PC-9 (cell line): ENCODE measurements at places on chromosomes 3 and 15. TPM values are rescaled to one million over a fixed set of nuclear protein-coding genes. Genes with fewer than 3 reads are reported as not detected.
A peak's percentile ranks its signal among the peaks of the same experiment; 100 is the strongest.

DNA sequence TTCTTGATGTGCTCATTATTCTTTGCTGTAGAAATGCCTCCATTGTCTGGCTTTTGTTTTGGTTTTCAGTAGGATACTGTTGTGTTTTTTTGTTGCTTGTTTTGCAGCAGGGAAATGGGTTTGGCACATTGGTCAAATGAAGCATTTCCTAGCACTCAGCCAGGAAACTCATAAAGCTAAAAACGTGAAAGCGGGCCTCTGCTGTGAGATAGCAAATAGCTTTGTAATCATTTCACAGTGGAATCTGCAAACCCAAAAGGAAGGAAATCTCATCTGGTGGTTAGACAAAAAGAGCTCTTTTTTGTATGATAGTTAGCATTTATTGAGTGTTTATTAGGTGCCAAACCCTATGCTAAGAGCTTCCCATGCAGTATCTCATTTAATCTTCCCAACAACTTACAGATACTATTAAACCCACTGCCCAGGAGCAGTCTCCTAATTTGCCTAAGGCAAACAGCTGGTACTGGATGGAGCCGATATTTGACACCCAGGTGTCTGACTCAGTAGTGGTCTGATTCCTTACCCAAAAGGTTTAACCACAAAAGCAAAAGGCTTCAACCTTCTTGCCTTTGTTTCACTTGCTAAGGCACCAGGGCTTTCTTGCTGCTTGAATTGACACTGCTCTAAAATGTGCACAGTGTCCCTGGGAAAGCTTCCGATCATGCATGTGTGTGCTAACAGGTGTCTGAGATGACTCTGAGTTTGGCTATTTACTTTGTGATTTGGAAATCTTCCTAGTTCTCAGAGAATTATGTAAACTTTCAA lies 527.9 kb upstream of the MDFIC2 start:
- no peaks in the 10 kb centered on the region for H3K4me1 ChIP-seq
- no peak overlapping the region for H3K4me3 ChIP-seq
- DNase-seq = no peak
- H3K27me3 ChIP-seq = peaks cover 2% of the 10 kb centered on the region; the same call in 1 of the 2 replicates
- H3K27ac ChIP-seq = no peak overlapping the region

GRCh38 chr3:66485291-66485968 lies 15.4 kb downstream of the LRIG1 start:
- H3K27ac ChIP-seq = no peak overlapping the region
- no peaks in the 10 kb centered on the region for H3K36me3 ChIP-seq
- no peak overlapping the region for H3K4me3 ChIP-seq
- no peaks in the 10 kb centered on the region for H3K27me3 ChIP-seq

DNA sequence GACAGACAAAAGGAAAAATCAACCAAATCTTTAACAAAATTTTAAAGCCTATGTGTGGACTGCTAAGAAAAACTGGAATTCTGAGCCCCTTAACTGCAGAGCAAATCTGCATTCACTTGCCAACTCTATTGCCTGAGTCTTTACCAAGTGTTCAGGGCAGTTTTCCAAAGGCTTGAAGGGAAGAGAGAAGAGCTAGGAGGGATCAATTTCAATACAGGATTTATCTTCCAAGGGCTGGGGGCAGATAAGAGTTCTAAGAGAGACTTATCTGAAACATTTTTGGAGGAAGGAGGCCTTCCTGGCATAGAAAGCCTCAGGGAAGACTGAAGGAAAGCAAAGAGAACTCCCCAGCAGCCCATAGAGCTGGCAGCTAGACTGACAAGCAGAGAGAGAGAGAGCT lies 31.4 kb upstream of the LSAMP start:
- no peaks in the 10 kb centered on the region for H3K36me3 ChIP-seq
- DNase-seq = no peak
- H3K27me3 ChIP-seq = no peaks in the 10 kb centered on the region
- H3K4me1 ChIP-seq = no peaks in the 10 kb centered on the region
- no peak overlapping the region for H3K27ac ChIP-seq
- H3K4me3 ChIP-seq = no peak overlapping the region

GRCh38 chr3:162400697-162401096 lies 904.1 kb downstream of the OTOL1 start:
- no peaks in the 10 kb centered on the region for H3K4me1 ChIP-seq
- no peaks in the 10 kb centered on the region for H3K36me3 ChIP-seq

DNA sequence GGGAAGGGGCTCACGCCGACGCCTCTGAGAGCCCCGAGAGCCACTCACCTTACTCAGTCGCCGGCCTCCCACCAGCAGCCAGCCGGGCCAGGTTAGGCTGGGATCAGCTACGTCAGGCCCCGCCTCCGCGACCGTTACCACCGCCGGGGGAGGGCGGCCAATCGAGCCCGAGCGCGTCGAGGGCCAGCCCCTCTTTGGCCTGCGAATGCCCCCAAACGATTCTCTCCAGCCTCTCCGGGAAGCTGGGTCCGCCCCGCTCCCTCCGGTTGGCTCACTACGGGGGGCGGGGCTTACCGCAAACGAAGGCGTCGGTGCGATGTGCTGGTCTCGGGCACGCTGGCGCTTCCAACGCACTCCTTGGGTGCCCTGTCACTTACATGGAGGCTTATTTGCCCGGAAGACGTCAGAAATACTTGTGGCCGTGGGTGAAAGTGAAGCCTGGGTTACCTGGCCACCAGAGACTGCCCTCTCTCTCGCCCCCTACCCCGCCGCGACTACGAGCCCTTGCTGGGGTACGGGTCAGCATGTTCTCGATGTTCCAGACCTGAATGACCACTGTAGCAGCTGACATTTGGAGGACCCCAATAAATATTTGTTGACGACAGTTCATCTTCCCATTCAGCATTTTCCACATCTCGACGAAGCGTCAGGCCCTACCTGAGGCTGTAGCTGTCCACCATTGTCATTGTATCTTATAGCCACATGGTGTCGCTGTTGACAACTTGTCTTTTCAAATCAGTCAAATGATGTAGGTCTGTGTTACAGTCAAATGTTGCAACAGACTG lies at the start of gene CEP70:
Gene CEP70, minus strand, starts transcription at position 111 of the 785 bp plus-strand sequence. CDS start 21,333 bp downstream, outside the sequence.
- H3K36me3 ChIP-seq = no peaks in the 10 kb centered on the region
- peak within 1 kb of the TSS; percentile 80 for H3K4me3 ChIP-seq
- peaks cover 14% of the 10 kb centered on the region for H3K4me1 ChIP-seq
- peak within 1 kb of the TSS; percentile 84 for H3K27ac ChIP-seq
- DNase-seq = peak; percentile 89

- no peaks in the 10 kb centered on the region for H3K36me3 ChIP-seq
- H3K27ac ChIP-seq = no peak overlapping the region
- no peak overlapping the region for H3K4me3 ChIP-seq
- no peak for DNase-seq
- H3K27me3 ChIP-seq = no peaks in the 10 kb centered on the region
Observed at GRCh38 chr3:31014317-31015040, 120.0 kb upstream of the GADL1 start.

DNA sequence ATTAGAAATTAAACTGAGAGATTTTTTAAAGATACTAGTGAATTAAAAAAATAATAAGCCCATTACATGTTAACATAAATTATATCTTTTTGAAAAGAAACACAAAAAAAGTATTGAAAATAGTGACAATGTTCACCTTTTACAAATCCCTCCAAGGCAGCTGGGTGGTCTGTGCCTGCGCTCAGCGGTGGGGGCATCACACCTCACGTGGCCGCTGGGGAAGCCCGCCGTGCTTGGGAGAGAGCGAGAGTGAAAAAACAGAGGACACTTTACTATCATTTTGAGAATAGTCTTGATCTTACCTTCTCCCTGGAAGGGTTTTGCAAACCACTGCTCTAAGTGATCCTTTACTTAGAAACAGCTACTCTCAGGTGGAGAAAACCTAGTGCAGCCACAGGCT lies 76.9 kb downstream of the CRTC3 start:
- no peak overlapping the region for H3K4me3 ChIP-seq
- DNase-seq = no peak
- H3K27me3 ChIP-seq = no peaks in the 10 kb centered on the region
- peaks cover 4% of the 10 kb centered on the region; the same call in 1 of the 2 replicates for H3K36me3 ChIP-seq

DNA sequence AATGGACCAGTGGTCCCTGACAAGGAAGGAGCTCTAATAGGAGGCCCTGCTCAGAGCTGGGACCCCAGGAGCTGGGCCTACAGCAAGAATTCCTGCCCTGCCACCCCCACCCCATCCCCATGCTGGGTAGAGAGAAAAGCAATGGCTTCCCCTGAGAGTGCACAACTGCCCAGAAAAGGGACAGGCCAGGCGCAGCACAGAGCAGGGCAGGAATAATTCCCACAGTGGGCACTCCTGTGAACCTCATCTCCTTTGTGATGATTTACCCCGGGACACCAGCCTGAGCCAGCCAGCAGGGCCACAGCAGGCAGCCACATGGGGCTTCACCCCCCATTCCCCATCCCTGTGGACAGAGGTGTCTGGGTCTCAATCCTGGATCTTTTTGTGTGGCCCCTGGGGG lies 104.0 kb upstream of the IQSEC1 start:
- no peaks in the 10 kb centered on the region for H3K4me1 ChIP-seq
- H3K27ac ChIP-seq = no peak overlapping the region
- no peaks in the 10 kb centered on the region for H3K27me3 ChIP-seq
- no peaks in the 10 kb centered on the region for H3K36me3 ChIP-seq
- DNase-seq = no peak

DNA sequence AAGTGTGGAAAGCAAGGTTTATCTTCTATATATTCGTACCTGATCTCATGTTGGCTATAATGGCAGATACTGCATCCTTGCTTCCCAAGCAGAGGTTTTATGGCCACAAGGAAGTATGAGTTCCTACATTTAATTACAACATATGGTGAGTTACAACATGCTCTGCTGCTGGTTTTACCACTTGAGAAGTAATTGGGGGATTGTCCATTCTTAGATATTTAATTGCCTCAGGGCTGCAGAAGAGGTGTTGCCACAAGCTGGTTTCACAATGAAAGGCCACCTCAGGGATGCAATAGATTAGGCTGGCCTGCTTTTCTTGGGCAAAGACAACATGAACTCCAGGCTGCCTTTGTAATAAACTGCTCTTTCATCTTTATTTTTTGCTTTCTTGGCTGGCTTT lies 48.6 kb downstream of the RAP2B start:
- peak overlapping the region; percentile 84 for H3K27ac ChIP-seq
- H3K4me1 ChIP-seq = peaks cover 34% of the 10 kb centered on the region
- peak; percentile 32 for DNase-seq

- no peak overlapping the region for H3K27ac ChIP-seq
- no peak overlapping the region for H3K4me3 ChIP-seq
- H3K36me3 ChIP-seq = no peaks in the 10 kb centered on the region
- H3K4me1 ChIP-seq = peaks cover 38% of the 10 kb centered on the region
- no peak for DNase-seq
Observed at GRCh38 chr3:150146991-150147761, 176.5 kb upstream of the PFN2 start.

DNA sequence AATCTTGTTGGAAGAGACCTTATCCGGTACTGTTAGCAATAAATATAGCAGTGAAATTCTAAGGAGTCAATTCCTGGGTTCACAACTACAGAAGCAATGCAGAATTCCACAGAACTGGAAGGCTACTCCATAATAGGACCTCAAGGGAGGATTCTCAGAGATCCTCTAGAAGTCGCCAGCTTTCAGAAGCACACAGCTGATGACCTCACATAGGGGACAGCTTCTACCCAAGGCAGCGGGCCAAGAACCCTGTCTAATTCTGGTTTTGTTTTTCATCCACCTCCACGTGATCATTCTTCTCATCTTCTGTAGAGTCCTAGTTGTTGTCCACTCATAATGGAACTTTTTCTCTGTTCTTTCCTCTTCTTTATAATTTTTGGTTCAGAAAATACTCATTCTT lies 99.4 kb downstream of the ERC2 start:
- peaks cover 25% of the 10 kb centered on the region for H3K27me3 ChIP-seq
- H3K4me3 ChIP-seq = no peak overlapping the region
- no peaks in the 10 kb centered on the region for H3K4me1 ChIP-seq
- DNase-seq = no peak
- H3K27ac ChIP-seq = no peak overlapping the region
- H3K36me3 ChIP-seq = no peaks in the 10 kb centered on the region

DNA sequence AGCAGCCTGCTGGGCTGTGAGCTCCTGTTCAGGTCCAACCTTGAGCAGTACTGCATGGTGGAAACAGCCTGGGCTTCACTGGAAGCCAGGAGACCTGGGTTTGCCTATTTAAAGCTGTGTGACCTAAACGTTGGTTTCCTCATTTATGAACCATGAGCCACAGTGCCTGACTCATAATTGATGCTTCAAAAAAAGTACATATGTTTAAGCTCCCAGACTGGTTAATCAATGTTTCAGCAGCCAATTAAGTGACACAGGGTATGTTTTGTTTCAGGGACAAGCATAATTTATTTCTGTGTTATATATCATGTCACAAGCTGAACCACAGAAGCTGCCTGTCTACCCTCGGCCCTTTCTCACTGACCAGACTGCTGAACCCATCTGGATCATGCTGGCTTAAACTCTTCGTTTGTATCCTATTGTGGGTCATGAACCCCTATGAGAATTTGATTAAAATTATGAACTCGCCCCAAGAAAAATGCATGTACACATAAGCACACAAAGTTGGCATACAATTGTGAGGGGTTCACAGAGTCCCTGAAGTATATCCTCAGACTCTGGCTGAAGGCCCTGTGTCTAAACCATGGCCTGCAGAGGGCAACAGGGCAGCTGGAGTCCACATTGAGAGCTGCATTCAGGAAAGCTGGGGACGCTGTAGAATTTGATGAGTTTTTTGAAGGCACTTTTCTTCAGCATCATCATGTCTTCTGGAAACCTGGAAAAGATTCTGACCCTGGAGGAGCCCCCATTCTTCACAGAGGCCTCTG lies 23.7 kb downstream of the HDC start:
- H3K4me1 ChIP-seq = peaks cover 10% of the 10 kb centered on the region
- no peak overlapping the region for H3K27ac ChIP-seq
- no peak for DNase-seq
- no peaks in the 10 kb centered on the region for H3K36me3 ChIP-seq

DNA sequence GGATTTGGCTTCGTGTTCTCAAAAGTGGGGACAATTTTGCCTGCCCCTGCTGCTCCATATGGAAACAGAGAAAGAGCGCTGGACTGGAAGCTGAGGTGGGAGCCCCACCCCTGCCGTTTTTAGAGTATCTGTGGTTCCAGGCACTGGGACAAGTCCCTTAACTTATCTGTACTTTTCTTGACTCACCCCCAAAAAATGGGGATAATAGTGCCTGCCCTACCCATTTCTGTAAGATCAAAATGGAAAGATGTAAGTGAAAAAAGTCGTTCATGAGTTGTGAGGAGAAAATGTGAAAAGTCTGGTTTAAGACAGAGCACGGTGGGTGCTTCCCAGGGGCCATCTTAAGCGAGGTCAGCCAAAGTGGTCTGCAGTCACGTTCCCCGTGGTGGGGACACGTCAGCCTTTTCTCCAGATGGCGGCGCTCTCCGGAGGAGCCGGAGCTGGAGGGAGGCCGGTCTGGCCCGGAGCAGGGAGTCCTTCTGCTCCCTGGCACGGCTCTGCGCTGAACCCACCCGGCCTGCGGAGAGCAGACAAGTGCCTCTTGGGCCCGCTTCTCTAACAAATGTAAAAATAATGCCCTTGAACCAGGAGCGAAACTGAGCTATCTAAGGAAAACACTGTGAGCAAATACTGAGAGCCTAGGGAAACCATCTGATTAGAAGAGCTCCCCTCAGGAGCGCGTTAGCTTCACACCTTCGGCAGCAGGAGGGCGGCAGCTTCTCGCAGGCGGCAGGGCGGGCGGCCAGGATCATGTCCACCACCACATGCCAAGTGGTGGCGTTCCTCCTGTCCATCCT lies at the start of gene CLDN18:
Gene CLDN18, plus strand, starts transcription at position 690 of the 797 bp plus-strand sequence. Its CDS starts 61 bp downstream, at position 751.
- DNase-seq = no peak
- H3K36me3 ChIP-seq = no peaks in the 10 kb centered on the region
- H3K27ac ChIP-seq = no peak within 1 kb of the TSS
- H3K27me3 ChIP-seq = no peaks in the 10 kb centered on the region

TRH gene
- total RNA-seq = not detected in 2 replicates

PHC3 gene
- total RNA-seq = 54.7 and 80.8 TPM in 2 replicates

DCBLD2 gene
- 83.1 and 112 TPM in 2 replicates for total RNA-seq

HRG gene
- total RNA-seq = 0.58 and 1.3 TPM in 2 replicates

BCHE gene
- not detected in 2 replicates for total RNA-seq

DPPA2 gene
- not detected in 2 replicates for total RNA-seq

ERICH6 gene
- total RNA-seq = not detected in 2 replicates

PEX5L gene
- 0.33 and 0.98 TPM in 2 replicates for total RNA-seq

EFHB gene
- 1.5 and 2.8 TPM in 2 replicates for total RNA-seq
